ENCODE measurements at places on chromosomes 5 and 9. TPM values are rescaled to one million over a fixed set of nuclear protein-coding genes. Genes with fewer than 3 reads are reported as not detected.

Gene TAF9
- total RNA-seq: 51.0 TPM

Gene FAM221B
- total RNA-seq: not detected

Gene FUT7
- 10.0 TPM for total RNA-seq

Gene IFNA13
- total RNA-seq: not detected

All from natural killer cell treated with Interleukin-12 subunit alpha and Interleukin-12 subunit beta and Interleukin-15 and Interleukin-18, amount 100 ng/mL, for 72 hours (primary cell).